Mammary microvascular endothelial cell (primary cell): ENCODE measurements at places on chromosomes 5 and 9. TPM values are rescaled to one million over a fixed set of nuclear protein-coding genes. Genes with fewer than 3 reads are reported as not detected.

Gene GALT
- 17.2 and 18.5 TPM in 2 replicates for total RNA-seq

Gene CARD6
- 21.7 and 23.8 TPM in 2 replicates for total RNA-seq

Gene ZSWIM6
- 5.7 and 5.9 TPM in 2 replicates for total RNA-seq

Gene TMEM252
- not detected in 2 replicates for total RNA-seq

Gene PTPA
- 118 and 121 TPM in 2 replicates for total RNA-seq
